ENCODE measurements at places on chromosomes 6 and 20.

DNA sequence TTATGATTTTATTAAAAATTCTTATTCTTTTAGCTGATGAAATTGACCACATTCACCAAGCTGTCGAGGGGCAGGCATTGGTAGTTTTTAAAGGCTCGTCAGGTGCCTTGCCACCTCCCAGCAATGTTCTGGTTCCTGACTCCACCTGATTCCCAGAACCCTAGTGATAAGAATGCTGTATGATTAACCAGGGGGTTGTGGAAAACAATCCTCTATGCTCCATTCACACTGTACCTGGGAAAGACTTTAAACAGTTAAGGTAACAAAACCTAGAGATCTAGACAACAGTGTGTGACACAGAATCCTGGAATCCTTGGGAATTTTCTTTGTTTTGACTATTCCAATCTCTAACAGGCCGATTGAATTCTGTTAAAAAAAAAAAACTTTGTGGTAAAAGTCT, 165.7 kb upstream of the OLIG3 start:
- no peak for DNase-seq

DNA sequence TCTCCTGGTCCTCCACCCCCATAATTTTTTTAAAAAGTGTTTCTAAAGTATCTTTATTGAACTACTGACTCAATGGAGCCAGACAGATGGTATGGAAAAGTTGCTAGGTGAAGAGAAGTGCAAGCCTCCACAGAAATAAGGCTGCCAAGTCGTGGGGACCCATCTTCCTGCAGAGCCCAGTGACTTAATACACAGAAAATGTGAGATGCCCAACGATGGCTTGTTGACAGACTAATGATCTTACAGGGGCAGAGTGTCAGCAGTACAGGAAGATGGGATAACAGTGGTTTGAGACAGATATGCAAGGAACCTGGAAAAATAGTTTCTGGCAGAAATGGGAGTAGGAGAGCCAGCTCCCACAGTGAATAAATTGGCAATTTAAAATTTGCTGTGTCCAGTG, 43.3 kb downstream of the FYN start:
- no peak for DNase-seq

DNA sequence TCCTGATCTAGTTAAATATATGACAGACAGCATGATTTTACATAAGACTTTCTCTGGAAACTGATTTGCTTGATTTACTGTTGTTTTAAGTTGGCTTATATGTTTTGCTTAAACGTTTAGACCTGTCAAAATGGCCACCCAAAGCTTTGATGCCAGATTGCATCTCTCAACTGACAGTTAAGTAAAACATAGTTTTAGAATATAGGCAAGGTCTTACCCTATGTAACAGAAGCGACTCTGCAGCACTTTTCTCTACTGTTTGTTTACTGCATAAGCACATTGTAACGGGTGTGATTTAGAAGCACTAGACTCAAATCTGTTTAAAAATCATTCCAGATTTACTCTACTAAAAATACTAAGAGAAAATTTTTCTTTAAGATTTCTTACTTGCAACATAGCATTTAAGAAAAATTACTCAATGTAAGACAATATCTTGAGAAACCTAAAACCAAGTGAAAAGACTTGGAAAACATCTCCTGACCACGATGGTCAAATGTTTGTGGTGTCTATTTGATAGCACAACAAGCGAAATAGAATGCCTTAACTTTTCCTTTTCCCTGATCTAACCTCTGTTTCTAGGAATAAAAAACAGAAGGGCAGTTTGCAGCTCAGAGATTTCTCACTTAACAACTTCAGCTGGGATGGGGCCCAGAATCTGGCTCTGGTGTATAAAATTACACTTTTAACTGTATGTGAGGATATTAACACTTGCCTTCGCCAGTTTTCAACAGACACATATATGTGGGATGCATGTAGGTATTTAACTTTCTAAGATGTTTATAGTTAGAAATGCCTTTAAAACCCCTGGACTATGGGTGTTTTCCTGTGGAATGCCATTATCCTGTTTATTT, 47.4 kb downstream of the AIG1 start:
- DNase-seq = no peak

DNA sequence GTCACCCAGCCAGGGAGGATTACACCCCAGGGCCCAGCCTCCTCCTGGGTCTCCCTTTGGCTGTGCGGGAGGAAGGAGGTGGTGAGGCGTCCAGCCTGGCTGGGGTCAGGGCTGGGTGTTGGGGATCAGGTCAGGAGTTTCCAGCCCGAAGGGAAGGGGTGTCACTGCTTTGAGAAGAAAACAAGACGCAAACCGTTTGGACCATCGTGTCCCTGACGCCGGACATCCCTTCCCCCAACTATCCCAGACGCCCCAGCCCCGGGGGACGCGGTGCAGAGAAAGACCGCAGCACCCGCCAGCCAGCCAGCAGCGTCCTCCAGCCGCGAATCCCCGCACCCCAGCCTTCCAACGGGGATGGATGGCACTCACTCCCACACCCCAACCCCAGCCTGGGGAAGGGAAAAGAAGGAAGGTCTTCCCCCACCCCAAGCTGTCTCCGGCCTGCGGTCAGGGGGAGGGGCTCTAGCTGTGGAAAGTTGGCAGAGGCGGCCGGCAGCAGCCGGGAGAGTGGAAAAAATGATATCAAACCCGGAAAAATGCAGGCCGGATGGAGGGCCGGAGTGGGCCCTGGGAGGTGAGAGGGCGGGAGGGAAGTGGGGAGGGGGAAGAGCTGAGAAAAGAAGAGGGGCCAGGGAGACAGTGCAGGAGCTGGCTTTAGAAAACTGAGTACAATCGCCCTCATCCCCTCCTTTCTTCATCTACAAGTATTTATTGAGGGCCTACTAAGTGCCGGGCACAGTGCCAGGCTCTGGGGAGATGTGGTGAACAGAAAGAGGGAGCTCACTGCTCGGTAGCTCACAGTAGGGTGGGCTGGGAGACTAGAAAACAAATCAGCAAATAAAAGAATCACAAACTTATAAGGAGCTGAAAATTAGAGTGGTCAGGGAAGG, 10.6 kb downstream of the REM1 start:
- no peak for DNase-seq

GRCh38 chr6:14310960-14311359, 193.4 kb downstream of the CD83 start:
- DNase-seq = no peak

DNA sequence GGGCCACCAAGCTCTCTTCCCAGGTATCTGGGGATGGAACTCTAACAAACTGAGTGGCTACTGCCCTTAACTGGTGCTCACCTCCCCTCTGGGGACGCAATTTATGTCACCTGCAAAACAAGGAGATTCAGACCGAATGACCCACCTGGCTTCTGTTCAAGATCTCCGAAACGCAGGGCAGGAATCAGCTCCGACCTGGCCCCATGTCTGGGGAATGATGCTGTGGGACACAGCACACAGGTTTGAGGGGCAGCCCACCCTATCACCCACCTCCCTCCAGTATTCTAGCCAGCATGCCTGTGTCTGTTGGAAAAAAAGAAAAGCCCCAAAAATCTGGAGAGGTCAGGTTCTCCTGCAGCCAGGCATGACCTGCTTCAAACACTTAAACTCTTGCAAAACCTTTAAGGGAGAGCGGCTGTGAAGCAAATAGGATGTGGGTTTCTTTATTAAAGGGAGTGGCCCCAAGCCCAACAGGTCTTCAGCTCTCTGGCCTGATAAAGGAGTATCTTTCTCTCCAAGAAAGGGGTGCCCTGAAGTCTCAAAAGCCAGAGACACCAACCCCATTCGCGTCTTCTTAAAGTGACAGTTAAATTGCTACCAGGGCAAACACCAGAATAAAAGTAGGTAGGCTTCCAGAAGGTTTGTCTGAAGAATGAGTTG, 6.4 kb downstream of the PREX1 start:
- DNase-seq = no peak

- DNase-seq = no peak
Observed at GRCh38 chr6:15110726-15111354, 135.0 kb upstream of the JARID2 start.

GRCh38 chr6:9208966-9209365, 773.6 kb upstream of the SLC35B3 start:
- DNase-seq = no peak

GRCh38 chr20:47358039-47358671, 1.7 kb upstream of the ZMYND8 start:
- no peak for DNase-seq

DNA sequence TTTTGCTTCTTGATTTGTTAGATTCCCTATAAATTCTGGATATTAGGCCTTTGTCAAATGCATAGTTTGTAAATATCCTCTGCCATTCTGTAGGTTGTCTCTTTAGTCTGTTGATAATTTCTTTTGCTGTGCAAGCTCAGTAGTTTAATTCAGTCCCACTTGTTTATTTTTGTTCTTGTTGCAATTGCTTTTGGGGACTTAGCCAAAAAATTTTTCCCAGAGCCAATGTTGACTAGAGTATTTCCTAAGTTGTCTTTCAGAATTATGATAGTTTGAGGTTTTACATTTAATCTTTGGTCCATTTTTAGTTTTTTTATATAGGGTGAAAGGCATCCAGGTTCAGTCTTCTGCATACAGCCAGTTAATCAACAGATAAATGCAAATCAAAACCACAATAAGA, 96.0 kb downstream of the PRKN start:
- no peak for DNase-seq

DNA sequence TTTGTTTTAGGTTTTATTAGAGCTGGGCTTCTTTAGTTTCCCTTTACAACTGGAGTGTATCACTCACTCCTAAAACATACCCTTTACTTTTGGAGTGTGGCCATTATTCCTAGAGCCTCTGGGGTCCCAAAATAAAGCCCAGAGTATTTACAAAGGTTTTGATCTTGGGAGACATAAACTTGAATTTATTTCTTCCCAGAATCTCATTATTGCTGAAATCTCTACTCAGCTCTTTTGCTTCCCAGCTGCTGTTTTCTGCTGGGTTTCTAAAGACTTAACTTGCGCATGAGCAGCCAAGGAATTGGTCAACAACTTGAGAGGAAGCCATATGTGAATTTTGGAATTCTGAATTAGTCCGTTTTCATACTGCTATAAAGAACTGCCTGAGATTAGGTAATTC, 94.5 kb upstream of the NRSN1 start:
- DNase-seq = no peak

DNA sequence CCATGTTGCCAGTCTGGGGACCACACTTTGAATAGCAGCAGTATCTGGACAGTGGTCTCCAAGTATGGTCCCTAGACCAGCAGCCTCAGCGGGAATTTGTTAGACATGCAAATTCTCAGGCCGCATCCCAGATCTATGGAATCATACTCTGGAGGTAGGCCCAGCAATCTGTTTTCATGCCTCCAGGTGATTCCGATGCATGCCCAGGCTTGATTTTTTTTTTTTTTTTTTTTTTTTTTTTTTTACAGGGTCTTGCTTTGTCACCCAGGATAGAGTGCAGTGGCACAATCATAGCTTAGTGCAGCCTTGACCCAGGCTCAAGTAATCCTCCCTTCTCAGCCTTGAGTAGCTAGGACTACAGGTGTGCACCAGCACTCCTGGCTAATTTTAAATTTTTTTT, 682 bp upstream of the SLA2 start:
- DNase-seq = no peak

GRCh38 chr6:131103296-131103695, 32.0 kb upstream of the AKAP7 start:
- DNase-seq = peak; percentile 74

- no peak for DNase-seq
Observed at GRCh38 chr6:138371452-138371711, 6.3 kb upstream of the SMIM28 start.

DNA sequence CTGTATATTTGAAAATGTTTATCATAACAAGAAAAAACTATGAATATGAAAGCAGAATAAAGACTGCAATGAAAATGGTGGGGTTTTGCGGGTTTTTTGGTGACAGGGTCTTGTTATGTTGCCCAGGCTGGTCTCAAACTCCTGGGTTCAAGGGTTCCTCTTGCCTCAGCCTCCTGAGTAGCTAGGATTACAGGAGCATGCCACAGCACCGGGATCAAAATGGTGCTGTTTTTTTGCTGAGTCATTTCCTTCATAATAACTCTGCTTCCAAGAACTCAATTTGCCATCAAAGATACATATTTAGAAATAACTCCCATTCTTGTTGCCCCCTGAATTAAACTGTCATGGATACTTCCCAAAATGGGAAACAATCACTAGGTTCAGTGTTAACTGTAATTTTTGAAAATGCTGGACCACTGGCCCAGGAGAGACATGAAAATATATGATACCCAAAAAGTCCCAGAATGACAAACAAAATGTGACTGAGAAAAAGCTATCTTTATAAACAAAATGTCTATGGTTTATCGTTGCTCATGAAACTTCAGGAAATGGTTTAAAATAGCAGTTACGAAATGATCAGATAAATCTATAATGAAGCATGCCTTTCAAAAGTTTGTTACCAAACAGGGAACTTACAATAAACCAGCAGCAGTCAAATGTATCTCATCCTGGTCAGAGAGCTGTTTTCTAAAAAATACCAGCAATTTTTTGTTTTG, 32.2 kb downstream of the ILRUN start:
- DNase-seq = no peak

- DNase-seq = no peak
Observed at GRCh38 chr6:161444464-161444863, 170.6 kb upstream of the AGPAT4 start.

DNA sequence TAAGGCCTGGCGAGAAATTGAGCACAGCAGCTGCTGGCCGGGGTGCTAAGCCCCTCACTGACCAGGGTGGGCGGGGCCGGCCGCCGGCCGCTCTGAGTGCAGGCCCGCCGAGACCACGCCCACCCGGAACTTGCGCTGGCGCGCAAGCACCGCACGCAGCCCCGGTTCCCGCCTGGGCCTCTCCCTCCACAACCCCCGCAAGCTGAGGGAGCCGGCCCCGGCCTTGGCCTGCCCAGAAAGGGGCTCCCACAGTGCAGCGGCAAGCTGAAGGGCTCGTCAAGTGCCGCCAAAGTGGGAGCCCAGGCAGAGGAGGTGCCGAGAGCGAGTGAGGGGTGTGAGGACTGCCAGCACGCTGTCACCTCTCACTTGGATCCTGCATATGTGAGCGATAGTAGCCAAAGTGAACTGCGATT, 251.2 kb downstream of the GJA1 start:
- DNase-seq = no peak

DNA sequence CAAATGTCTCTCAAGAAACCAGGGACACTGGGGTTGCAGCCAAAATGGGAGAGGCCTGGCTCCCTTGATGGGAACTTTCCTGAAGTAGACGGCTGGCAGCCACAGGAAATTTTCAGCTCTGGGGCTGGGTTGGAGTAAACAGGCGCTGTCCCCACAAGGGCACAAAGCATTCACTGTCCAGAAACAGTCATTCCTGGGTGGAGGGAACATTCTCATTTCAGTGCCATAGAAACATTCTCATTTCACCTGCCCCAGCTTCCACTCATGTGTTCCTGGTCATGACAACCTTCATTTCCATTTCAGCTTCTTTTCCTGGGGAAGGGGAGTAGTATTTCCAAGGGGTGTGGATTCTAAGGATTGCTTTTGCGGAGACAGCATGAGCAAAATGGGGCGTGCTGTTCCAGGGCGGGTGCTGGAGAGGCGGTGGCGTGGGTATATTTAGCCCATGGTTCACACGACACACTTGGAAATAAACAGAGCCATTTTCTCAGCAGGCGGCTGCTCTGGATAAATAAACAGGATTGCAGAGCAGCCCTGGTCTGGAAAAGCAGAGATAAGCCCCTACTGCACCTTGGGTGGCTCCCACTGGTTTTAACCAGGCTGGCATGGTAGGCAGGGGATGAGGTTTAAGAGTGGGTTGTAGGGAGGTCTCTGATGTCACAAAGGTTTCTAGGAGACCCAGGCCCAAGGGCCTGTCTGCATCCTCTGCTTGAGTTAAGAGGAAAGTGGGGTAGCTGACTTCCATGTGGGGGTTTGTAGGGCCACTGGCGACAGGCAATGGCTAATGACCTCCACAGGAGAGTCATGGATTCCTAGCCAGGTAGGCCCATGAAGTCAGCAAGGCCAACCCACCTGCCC, 32.9 kb downstream of the COX4I2 start:
- DNase-seq = no peak

Data from non-pigmented ciliary epithelial cell (primary cell).